Hepatocyte (in vitro differentiated cells): ENCODE measurements at places on chromosomes 2 and 18. TPM values are rescaled to one million over a fixed set of nuclear protein-coding genes. Genes with fewer than 3 reads are reported as not detected.
A peak's percentile ranks its signal among the peaks of the same experiment; 100 is the strongest.

DNA sequence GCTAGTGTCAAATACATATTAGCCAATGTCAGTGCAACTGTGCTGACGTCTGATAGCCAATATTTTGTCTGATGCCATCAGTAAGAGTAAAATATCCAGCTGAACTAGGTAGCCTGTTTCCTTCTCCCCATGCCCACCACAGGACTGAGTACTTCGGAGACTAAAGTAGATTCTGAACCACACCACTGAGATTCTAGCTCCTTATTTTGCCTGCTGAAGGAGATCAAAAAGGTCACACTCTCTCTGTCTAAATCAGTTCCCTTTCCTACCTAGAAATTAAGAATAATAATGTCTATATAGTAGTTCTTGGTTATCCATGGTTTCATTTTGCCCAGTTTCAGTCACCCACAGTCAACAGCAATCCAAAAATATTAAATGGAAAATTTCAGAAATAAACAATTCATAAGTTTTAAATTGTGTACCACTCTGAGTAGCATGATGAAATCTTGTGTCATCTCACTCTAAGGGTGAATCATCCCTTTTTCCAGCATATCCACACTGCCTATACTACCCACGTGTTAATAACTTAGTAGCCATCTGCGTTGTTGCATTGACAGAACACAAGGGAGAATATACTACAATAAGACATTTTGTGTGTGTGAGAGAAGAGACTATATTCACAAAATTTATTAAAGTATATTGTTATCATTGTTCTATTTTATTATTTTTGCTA, 1043.3 kb upstream of the PIK3C3 start:
- no peaks in the 10 kb centered on the region for H3K4me1 ChIP-seq
- no peak overlapping the region for H3K27ac ChIP-seq
- no peak overlapping the region for H3K4me3 ChIP-seq
- H3K36me3 ChIP-seq: no peaks in the 10 kb centered on the region

- H3K36me3 ChIP-seq: no peaks in the 10 kb centered on the region
- no peak for DNase-seq
- H3K27ac ChIP-seq: peak overlapping the region; percentile 75
- peaks cover 20% of the 10 kb centered on the region for H3K4me1 ChIP-seq
These were observed 139.3 kb downstream of the KLHL29 start for GRCh38 chr2:23524261-23524706.

DNA sequence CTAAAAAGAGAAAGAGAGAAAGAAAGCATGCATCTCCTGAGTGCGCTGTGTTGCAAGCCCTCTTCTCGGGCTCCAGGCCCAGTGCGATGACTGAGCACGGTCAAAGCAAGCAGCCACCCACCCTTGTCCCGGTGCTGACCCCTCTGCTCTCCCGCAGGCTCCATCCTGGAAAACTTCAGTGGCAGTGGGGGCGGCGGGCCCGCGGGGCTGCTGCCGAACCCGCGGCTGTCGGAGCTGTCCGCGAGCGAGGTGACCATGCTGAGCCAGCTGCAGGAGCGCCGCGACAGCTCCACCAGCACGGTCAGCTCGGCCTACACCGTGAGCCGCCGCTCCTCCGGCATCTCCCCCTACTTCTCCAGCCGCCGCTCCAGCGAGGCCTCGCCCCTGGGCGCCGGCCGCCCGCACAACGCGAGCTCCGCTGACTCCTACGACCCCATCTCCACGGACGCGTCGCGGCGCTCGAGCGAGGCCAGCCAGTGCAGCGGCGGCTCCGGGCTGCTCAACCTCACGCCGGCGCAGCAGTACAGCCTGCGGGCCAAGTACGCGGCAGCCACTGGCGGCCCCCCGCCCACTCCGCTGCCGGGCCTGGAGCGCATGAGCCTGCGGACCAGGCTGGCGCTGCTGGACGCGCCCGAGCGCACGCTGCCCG, 252.5 kb downstream of the GLI2 start:
- no peak overlapping the region for H3K4me3 ChIP-seq
- no peak overlapping the region for H3K27ac ChIP-seq
- H3K36me3 ChIP-seq: no peaks in the 10 kb centered on the region
- no peaks in the 10 kb centered on the region for H3K27me3 ChIP-seq
- H3K4me1 ChIP-seq: no peaks in the 10 kb centered on the region
- DNase-seq: no peak

DNA sequence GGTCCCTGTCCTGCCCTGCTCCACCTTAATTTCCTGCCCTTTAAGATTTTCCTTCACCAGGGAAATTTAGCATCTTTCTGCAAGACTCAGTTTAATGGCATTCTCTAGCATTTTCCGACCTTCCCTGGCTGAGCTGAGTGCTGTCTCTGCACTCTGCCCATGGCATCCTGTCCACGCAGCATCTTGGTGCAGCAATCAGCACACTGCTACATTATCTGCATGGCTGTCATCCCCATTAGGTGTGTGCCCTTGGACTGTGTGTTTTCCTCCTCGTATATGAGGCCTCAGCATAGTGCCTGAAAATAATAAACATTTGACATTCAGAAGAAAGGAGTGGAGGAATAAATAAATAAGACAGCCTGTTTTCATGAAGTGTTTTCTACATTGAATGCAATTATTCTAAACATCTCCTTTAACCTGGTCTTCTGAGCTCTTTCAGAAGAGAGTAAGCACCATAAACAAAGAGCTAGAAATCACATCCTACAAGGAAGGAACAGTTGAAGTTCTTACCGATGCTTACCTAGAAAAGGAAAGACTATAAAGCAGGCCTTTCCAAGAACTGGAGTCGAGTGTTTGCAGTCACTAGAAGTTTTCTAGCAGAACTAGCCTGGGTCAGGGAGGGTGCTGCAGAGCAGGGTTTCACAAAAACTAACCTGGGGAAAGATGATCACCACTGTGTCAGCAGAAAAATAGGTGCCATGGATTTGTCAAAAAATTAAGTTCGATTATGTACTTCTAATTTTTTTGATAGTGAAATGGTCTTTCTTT, 131.4 kb upstream of the ITGB6 start:
- H3K4me3 ChIP-seq: no peak overlapping the region
- no peak overlapping the region for H3K27ac ChIP-seq
- H3K4me1 ChIP-seq: peaks cover 25% of the 10 kb centered on the region
- H3K36me3 ChIP-seq: no peaks in the 10 kb centered on the region
- no peaks in the 10 kb centered on the region for H3K27me3 ChIP-seq

Gene ALPP
- total RNA-seq: 6.5 and 8.7 TPM in 2 replicates

Gene SLC11A1
- 0.60 and 0.72 TPM in 2 replicates for total RNA-seq

Gene IL1R1
- total RNA-seq: 66.8 and 72.8 TPM in 2 replicates

DNA sequence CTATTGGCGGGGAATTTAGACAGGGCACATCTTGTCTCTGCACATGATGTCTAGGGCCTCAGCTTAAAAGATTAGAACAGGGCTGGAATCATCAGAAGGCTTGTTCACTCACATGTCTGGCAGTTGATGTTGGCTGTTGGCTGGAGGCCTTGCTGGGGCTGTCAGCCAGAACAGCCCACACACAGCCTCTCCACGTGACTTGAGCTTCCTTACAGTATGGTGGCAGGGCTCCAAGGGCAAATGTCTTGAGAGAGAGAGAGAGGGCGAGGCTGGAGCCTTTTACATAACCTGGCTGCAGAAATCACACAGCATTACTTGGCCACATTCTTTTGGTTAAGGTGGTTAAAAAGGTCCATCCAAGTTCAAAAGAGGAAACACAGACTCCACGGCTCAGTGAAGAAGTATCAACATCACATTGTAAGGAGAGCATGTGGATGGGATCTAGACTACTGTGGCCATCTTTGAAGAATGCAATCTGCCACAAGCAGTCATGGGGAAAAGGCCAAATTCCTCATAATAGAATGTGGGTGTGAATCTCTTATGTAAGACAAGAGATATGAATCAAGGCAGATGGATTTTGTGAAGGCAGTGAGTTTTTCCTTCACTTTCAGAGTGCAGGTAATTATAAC, 30.4 kb downstream of the SRSF7 start:
- peaks cover 7% of the 10 kb centered on the region for H3K4me1 ChIP-seq
- H3K27me3 ChIP-seq: no peaks in the 10 kb centered on the region

Gene TEKT4
- total RNA-seq: not detected in 2 replicates

GRCh38 chr2:227509824-227510619, 38.1 kb downstream of the AGFG1 start:
- no peak for DNase-seq
- no peaks in the 10 kb centered on the region for H3K27me3 ChIP-seq
- peaks cover 40% of the 10 kb centered on the region for H3K4me1 ChIP-seq
- H3K27ac ChIP-seq: peak overlapping the region; percentile 15
- no peaks in the 10 kb centered on the region for H3K36me3 ChIP-seq

GRCh38 chr2:125559186-125559585, 1096.8 kb upstream of the GYPC start:
- no peaks in the 10 kb centered on the region for H3K36me3 ChIP-seq
- no peaks in the 10 kb centered on the region for H3K27me3 ChIP-seq
- H3K4me3 ChIP-seq: no peak overlapping the region
- no peak for DNase-seq
- no peaks in the 10 kb centered on the region for H3K4me1 ChIP-seq
- no peak overlapping the region for H3K27ac ChIP-seq

DNA sequence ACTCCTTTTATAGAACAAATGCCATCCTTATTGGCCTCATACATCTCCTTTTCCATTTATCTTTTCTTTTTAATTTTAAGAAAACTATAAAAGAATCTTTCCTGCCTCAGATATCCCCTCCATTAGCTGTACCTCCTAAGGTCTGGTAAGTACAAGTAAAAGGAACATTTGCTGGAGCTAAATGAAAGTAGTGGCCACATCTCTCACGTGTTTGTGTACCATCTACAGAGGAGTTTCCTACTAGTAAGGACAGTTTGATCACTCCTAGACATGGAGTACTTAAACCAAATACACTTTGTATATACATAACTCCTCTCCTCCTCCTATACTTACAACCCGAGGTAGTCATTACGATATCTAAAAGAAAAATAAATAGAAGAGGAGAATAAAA, 504.8 kb downstream of the LRRTM4 start:
- no peak for DNase-seq
- no peak overlapping the region for H3K4me3 ChIP-seq
- H3K27ac ChIP-seq: no peak overlapping the region
- no peaks in the 10 kb centered on the region for H3K36me3 ChIP-seq

- no peaks in the 10 kb centered on the region for H3K36me3 ChIP-seq
- no peak overlapping the region for H3K4me3 ChIP-seq
- H3K27me3 ChIP-seq: no peaks in the 10 kb centered on the region
- H3K4me1 ChIP-seq: peaks cover 24% of the 10 kb centered on the region
These were observed 39.0 kb downstream of the CHN1 start for GRCh38 chr2:174965992-174966744.

DNA sequence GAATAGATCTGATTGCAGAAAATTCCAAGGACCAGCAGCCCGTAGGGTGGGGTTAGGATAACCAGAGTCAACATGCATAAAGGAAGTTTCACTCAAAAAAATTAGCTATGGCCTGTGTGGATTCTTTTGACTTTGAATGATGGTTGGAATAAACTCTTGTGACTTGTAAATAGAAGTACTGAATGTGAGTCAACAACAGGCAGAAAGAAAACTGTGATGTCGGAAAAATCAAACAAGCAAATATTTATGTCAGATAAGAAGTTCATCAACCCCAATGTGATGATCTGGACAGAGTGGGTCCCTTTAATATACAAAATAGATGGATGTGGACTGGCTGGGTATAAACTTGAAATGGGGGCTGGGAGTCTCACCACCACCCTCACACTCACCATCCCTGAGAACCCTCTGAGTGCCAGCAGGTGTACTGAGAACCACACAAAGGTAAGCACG, 68.4 kb downstream of the TIMM21 start:
- H3K4me1 ChIP-seq: no peaks in the 10 kb centered on the region
- H3K27me3 ChIP-seq: no peaks in the 10 kb centered on the region
- no peak for DNase-seq
- H3K27ac ChIP-seq: peak overlapping the region; percentile 38
- no peak overlapping the region for H3K4me3 ChIP-seq

GRCh38 chr2:121650315-121650930, 1.2 kb upstream of the CLASP1 start:
- H3K27ac ChIP-seq: peak overlapping the region; percentile 96
- peak overlapping the region; percentile 51 for H3K4me3 ChIP-seq
- DNase-seq: peak; percentile 18
- H3K27me3 ChIP-seq: no peaks in the 10 kb centered on the region

Gene GRB14
- 3.6 and 4.2 TPM in 2 replicates for total RNA-seq

GRCh38 chr18:48123324-48123723, 192.9 kb upstream of the SMAD2 start:
- no peaks in the 10 kb centered on the region for H3K4me1 ChIP-seq
- H3K27me3 ChIP-seq: no peaks in the 10 kb centered on the region
- H3K36me3 ChIP-seq: no peaks in the 10 kb centered on the region
- no peak for DNase-seq
- no peak overlapping the region for H3K4me3 ChIP-seq

- no peaks in the 10 kb centered on the region for H3K36me3 ChIP-seq
- no peak for DNase-seq
- no peaks in the 10 kb centered on the region for H3K27me3 ChIP-seq
- no peaks in the 10 kb centered on the region for H3K4me1 ChIP-seq
These were observed 282.9 kb downstream of the DYSF start for GRCh38 chr2:71736091-71736861.

- no peaks in the 10 kb centered on the region for H3K27me3 ChIP-seq
- no peaks in the 10 kb centered on the region for H3K36me3 ChIP-seq
- no peak overlapping the region for H3K27ac ChIP-seq
- DNase-seq: no peak
These were observed 51.6 kb downstream of the PTGR3 start for GRCh38 chr18:75157381-75157780.
